ENCODE measurements at places on chromosomes 2 and 18.

- no peak for DNase-seq
Observed at GRCh38 chr2:40123746-40124145, 328.1 kb downstream of the SLC8A1 start.

GRCh38 chr2:151900331-151900730 is 72.1 kb upstream of the ARL5A start:
- no peak for DNase-seq

DNA sequence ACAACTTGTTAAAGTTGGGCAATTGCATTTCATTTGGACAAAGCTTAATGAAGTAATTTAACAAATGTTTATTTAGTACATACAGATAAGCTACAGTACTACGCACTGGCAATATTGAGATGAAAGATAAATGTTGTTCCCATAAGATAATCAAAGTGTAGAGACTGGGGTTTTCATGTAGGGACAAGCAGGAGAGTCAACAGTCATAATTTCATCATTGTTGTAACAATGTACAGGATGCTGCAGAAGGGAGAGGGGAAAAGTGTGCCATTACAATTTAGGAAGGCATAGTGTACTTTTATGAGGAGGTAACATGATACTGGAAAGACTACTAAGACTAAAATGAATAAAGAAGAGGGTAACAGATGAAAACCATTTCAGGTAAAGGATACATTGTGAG is 441.6 kb downstream of the ERBB4 start:
- DNase-seq, result no peak

DNA sequence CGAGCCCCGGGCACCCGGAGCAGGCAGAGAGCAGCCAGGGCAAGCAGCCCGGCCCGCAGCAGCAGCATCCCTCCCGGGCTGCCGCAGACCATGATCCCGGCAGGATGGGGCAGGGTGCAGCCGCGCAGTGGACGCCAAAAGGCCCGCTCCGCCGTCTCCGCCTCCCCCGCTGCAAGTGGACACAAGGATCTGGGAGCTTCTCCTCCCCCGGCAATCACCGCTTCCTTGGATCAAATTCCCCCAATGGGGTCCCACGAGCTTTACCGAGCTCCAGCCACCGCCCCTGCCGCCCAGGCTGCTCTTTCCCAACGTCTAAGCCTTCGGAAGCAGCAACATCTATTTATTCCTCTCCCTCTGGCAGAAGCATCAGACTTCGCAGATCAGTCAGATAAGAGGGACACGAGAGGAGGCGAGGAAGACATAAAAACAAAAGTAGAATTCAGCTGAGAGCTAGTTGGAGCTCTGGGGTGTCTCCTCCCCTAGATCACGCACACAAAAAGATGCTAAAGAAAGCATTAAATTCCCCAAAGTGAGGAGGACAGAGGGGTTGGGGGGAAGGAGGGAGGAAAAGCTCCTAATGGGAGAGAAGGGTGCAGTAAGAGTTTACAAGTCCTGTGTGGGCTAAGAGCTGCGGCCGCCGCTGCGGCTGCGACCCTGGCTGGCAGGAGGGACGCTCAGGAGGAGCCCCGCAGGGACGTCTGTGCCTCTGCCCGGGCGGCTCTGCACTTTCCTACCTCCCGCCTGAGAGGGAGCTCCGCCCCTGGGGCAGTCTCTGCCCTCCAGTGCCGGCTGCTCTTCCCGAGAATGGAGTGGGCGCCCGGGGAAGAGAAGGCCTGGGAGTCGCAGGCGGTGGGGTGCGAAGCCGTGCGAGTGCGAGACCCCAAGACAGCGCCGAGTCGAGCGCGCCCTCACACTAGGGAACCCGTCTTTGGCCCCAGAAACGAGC is at the start of gene FRZB:
Gene FRZB, minus strand, starts transcription at position 177 of the 946 bp plus-strand sequence. Its CDS starts 85 bp downstream, at position 92.
- DNase-seq, result no peak

GRCh38 chr2:236073867-236074655 is 94.1 kb downstream of the GBX2 start:
- DNase-seq, result no peak

- no peak for DNase-seq
Observed at GRCh38 chr18:24514439-24514838, 54.0 kb downstream of the HRH4 start.

GRCh38 chr18:3441290-3441689 is 8.7 kb upstream of the TGIF1 start:
- DNase-seq, result no peak

GRCh38 chr2:120447127-120447785 is 101.3 kb downstream of the INHBB start:
- DNase-seq, result no peak

All from BJ (cell line).